Right forelimb (tissue), 1 donor: ENCODE measurements at places on chromosomes 6 and 20.

DNA sequence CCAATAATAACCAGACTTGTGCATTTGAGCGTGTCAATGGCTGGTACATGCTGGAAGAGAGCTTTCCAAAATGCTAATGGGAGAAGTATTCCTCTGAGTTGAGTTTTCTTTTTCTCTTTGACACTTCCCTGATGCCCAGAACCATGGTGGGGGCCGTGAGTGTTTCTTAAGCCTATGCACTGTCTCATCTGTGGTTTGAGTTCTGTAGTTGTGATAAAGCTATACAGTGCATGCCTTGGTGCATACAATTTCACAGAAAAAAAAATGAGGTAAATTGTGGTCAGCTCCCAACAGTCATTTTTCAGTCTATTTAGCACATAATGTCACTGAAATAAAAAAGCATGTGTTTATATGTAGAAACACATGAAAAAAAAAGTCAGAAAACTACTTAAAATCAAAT lies 204.8 kb downstream of the HDGFL1 start:
- DNase-seq, result no peak

DNA sequence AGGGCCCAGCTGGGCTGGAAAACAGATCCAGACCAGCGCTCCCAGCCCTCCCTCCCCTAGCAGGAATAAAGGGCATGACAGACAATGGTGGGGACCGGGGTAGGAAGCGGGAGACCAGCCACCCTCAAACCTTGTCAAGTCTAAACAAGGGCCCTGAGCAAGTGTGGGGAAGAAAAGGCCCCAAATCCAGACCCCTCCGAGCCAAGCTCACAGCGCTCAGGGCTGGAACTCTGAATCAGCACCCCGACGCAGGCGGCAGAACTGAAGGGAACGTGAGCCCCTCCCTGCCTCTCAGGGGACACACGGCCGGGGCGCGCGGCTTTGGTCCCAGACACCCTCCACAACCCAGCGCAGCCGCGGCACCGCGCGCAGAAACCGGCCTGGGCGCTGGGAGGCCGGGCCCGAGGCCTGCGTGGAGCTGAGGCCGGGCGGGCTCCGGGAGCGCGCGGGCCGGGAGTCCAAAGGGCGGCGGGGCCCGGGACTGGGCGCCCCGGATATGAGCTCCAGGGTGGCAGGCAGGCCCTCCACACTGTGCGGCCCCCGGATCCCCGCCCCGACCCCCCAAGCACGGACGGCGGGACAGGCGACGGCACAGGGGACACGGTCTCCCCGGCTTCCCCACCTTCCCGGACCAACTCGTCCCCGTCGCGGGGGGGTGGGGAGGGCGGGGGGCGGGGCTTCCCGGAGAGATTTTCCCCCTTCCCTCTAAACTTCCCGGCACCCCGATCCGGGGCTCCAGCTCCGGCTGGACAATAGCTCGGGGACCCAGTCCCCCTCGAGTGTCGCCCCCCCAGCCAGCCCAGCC lies 641 bp downstream of the TEAD3 start:
- DNase-seq, result peak; percentile 87

DNA sequence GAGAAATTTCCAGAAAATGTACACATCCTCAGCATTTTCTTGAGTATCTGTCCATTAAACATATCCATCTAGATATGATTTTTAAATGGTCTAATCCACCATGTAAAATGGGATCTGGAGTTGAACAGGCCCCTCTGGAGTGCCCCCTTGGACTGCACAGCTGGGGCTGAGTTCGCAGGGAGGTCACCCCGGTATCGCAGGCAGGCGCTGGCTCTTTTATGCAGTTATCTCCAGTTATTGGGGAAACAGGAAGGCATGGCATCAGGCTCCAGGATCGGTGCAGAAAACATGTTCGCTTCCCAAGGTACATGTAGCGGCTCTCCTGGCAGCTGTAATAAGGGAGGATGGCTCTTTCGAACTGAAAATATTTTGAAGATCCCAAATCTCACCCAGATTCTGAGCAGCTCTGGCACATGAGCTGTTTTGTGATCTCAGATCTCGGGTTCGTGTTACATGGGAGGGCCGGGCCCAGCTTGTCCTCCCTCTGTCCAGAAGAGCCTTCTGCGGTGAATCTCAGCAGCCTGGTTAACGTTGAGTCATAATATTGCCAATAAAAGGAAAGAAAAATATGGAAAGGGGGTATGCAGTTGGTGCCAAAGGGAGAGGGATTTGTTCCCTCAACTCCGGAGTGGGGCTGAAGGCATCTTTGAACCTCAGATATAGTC lies 167.7 kb downstream of the EYA2 start:
- no peak for DNase-seq

- no peak for DNase-seq
Observed at GRCh38 chr6:4128748-4129147, 6.6 kb downstream of the ECI2 start.

DNA sequence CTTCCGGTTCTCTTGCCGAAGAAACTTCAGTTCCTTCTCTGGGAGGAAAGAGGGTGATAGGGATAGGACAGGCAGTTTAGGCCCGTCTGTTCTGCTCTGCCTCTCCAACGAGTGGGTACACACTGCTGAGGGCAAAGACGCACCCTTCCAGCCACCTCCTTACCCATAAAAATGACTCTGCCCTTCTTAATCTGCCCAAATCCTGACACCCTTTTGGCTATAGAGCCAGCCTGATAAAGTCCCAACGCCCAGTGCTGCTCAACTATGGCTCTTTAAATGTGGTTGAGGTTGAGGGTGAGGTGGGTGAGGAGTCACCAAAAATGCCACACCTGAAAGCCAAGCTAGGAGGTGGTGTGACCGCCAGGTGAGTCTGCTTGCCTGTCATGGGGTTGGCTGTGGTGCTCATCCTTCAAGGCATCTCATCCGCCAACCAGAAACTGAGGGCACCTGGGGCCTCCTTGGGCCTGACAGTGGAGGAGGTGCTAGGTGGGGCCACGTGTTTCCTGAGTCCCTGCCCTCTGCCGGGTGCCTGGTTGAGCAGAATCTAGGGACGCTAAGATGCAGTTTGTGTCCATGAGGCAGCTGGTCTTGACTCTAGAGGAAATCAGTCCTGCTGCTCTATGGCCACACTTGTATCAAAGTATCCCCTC lies 16.3 kb downstream of the CCDC167 start:
- no peak for DNase-seq

GRCh38 chr20:15528391-15529111 lies 1044.7 kb downstream of the KIF16B start:
- DNase-seq, result no peak

DNA sequence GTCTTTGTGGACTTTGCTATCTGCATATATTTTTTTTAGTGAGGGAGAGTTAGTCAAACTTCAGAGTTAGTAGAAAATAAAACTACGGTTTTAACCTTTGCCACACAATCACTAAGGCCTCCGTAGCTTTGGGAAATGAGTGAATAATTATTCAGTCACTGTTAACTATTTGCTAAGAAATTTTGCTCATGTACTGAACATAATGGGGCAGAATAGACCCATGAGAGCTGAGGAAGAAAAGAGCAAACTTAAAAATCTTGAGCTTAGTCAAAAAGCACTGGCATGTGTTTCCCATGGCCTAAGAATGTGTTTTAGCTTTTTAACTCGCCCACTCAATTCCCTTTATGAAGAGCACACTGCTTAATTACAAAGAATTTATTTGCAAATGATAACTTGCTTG lies 60.4 kb upstream of the SUPT3H start:
- DNase-seq, result no peak

GRCh38 chr6:29509711-29510110 lies 22.0 kb upstream of the MAS1L start:
- no peak for DNase-seq

- DNase-seq, result no peak
Observed at GRCh38 chr20:17590245-17590644, 20.4 kb downstream of the DSTN start.

- no peak for DNase-seq
Observed at GRCh38 chr6:143195349-143195845, 134.7 kb downstream of the AIG1 start.

GRCh38 chr6:106128981-106129781 lies 43.0 kb downstream of the PRDM1 start:
- no peak for DNase-seq

DNA sequence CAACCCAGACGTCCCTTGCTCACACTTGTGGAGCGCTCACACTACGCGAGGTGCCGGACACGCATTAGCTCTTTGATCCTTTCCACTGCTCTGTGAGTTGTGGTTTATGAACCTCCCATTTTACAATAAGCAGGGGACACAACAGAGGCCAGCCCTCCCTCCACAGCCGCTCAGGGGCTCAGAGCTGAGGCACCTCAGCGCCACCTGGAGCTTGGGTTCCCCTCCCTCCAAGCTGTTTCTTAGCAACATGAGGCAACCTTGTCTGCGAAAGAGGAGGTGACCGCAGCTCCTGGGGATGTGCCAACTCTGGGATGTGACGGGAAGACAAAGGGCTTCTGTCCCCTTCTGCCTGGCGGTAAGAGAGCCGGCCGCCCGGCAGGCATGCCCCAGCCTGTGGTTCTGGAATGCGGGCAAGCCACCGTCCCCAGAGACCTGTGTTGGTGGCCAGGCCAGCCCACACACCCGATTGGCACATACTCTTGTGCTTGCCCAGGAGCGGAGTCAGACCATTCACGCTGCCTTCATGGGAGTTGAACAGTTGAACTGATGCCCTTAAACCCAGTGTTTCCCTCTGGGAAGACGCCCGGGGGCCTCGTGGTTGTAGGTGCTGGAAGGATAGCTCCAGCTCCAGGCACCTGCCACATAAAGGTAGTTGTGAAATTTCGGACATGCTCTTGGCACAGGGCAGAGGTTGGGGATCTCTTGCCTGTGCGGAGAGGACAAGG lies 44.5 kb downstream of the RBM38 start:
- peak; percentile 70 for DNase-seq

- DNase-seq, result no peak
Observed at GRCh38 chr20:41540459-41540858, 77.7 kb downstream of the CHD6 start.

DNA sequence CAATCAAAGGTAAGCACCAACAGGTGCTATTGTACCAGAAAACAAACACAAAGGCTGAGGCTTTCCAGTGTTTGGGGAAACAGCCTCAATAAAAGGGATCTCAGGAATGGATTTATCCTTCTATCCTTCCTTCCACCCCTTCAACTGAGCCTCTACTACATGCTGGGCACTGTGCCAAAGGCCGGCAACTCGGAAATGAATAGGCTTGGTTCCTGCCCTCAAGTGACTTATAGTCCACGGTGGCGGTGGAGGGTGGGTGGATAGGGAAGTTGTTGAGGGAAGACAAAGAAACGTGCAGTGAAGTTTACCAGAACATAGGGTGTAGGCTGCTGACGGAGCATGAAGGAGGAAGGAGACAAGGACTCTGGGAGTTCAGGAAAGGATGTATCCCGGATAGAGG lies 73.4 kb upstream of the TAB2 start:
- DNase-seq, result no peak

DNA sequence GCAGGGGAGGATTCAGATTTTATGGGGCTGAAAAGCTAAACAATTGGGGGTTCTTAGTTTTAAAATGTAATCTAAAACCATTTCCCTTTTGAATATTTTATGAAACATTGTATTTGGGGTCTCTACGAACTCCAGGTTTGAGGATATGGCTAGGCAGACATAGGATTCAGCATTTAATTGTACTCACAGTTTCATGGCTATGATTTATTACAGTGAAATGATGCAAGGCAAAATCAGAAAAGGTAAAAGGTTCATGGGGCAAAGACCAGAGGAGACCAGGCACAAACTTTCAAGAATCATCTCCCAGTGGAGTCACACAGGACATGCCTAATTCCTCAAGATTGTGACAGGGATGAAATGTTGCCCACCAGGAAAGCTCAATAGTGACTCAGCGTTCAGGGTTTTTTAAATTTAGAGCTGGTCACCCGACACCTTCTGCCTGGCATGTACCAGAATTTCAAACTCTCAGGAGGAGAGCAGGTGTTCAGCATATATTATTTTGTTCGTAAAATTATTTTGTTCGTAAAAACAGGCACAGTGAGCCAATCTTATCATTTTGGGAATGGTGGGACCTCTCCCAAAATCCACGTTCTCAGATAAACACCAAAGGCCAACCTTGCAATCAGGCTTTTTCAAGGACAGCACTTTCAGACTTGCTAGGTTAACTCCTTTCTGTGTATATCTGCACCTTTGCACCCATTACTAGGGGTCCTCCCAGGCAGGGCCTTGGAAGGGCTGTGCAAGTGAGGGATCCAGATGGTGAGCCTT lies 270.3 kb downstream of the NKAIN2 start:
- DNase-seq, result no peak

DNA sequence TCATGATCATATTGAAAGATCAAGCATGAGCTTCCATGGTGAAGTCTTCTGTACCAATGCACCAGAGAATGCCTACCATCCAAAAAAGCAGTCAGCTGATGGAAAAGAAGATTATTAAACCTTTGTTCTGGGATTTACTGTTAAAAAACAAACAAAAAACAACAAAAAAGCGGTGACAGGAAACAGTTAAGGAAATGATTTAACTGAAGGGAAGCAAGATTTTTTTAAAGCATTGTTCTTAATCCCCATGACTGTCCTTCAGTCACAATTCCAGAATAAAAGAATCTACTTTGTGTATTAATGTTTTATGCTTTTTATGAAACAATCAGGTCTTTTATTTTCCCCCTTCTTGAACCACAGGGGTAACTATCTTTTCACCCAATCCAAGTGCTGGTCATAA lies 23.9 kb downstream of the FAM162B start:
- no peak for DNase-seq

DNA sequence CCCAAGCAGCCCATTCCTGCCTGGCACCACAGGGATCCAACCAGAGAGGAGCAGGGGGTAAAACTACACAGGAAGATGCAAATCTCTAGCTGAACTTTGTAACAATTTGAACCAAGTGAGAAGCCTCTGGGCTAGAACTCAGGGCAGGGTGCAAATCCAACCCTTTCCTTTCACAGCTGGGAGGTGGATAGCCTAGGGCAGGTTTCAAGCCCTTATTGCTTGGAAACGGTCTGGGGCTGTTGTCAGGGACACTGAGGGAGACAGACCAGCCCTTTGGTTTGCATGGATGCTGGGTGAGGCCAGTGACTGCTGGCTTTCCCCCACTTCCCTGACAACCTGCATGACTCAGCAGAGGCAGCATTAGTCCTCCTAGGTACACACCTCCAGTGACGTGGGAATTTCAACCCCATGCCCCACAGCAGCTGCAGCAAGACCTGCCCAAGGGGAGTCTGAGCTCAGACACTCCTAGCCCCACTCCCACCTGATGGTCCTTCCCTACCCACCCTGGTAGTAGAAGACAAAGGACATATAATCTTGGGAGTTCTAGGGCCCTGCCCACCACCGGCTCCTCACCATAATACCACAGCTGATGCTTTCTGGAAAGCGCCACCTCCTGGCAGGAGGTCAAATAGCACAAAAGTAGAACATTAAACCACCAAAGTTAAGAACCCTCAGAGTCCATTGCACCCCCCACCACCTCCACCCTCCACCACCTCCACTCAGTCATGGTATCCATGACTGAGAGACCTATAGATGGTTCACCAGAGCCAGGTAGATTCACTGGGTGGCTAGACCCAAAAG lies 797.7 kb upstream of the MAN1A1 start:
- no peak for DNase-seq

GRCh38 chr20:48722737-48723191 lies 105.0 kb downstream of the PREX1 start:
- no peak for DNase-seq

GRCh38 chr6:142345261-142345660 lies 43.5 kb downstream of the ADGRG6 start:
- DNase-seq, result no peak

GRCh38 chr6:152201120-152201519 lies 393.6 kb downstream of the ESR1 start:
- DNase-seq, result no peak
